Activated gamma-delta T cell treated with anti-CD3 and anti-CD28 coated beads, Interleukin-2, amount 50 U/mL, for 16 hours (primary cell): ENCODE measurements at places on chromosomes 2 and 18.

- DNase-seq: no peak
Observed at GRCh38 chr18:65735155-65735554, 15.7 kb upstream of the CDH7 start.

DNA sequence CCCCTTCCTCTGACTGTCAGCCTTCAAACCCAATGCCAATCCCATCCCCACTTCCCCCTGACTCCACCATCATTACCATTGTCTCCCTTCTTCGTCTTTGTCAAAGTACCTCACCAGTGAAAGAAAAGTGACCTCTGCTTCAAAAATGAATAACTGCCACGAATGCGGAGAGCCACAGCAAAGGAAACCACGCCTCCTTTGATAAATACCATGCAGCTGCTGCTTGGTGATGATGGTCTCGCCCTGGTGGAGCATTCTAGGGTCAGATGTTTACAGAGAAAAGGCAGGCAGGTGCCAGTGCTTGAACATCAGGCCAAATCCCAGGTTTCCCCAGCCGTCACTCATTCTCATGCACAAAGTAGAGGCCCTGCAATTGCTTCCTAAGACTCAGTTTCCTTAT, 162.2 kb downstream of the BCL11A start:
- DNase-seq: no peak

DNA sequence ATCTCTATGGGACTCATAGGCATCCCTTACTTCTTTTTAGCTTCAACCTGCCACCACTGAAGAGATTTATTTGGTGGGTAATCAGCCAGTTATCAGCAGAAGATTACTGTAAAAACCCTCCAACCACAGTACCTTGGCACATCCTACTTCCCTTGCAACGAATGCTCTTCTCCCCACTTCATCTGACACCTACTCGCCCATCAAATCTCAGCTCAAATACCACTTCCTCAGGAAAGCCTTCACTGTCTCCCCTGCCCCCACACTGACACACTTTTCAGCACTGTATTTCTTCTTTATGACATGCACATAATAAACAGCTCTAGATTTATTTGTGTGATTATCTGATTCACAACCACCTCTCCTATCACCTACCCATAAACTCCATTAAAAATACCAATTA, 3.1 kb downstream of the KDSR start:
- DNase-seq: peak; percentile 28

GRCh38 chr2:71667256-71668182, 214.2 kb downstream of the DYSF start:
- DNase-seq: no peak

GRCh38 chr2:240133401-240133800, 2.7 kb downstream of the COPS9 start:
- DNase-seq: no peak
